Non-pigmented ciliary epithelial cell (primary cell): ENCODE measurements at places on chromosomes 2 and 18.

DNA sequence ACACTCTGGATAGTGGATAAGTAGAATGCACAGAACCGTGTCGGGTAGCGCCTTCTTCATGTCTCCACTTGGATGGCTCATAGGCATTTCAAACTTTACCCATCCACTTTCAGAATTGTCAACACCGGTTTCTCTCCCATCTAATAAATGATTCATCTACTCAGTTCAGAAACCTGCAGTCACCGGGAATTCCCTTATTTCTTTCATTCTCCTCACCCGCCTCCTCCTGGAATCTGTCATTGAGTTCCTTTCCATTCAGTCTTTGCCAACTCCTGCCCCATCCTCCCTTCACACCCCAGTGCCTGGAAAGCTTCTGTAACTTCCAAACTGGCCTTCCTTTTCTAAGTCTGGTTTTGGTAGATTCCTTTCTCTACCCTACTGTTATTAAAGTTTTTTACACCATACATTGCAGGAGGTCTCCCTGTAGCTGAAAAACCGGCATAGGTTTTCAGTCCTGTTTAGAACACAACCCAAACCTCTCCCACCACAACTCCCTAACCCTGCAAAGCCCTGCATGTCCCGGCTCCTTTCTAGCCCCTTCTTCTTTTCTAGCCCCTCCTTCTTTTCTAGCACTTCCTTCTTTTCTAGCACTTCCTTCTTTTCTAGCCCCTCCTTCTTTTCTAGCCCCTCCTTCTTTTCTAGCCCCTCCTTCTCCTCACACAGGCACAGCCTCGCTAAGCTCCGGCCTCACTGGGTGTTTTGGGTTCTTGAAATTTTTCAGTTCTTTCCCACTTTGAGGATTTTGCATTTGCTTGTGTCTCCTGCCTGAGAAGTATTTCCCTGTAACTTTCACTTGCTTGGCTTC is 133.9 kb upstream of the KLHL14 start:
- DNase-seq: no peak

- DNase-seq: no peak
Observed at GRCh38 chr18:37242826-37243560, 322.6 kb downstream of the CELF4 start.

DNA sequence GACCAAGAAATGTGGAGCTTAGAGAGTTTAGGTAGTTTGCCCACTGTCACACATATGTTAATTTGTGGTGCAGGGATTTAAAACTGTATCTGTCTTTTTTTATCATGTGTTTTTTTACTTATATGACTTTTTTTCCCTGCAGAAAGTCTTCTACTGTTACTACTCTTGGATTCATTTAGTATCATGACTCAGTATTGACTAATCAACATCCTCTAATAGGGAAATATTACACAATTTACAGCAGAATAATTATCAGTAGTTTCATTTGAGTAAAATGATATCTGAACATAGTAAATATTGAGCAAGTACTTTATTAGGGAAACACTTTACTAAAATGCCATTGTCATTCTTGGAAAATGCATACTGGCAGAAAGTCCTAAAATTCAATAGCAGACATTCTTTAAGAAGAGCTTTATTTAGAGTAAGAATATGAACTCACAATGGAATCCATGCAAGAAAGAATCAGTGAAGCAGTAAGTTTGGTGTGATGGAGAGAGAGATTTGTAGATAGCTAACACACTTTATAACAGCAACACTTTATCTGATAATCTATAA is 425.9 kb upstream of the SLC8A1 start:
- DNase-seq: no peak

DNA sequence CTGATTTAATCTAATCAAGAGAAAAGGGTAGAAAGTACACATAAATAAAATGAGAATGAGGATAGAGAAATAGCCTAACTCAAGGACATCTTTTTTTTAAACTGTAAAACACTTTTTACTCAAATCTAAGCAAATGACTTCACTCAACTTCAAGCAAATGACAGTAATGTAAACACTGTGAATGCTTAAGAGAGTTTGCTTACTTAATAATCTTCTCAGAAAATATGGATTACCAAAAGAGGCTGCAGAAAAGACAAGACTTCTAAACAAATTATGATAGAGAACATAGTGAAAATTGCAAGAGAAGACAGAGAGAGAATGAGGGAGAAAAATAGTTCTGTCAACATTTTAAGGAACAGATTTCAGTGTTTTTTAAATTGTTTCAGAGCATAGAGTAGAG is 52.5 kb downstream of the FAM124B start:
- DNase-seq: no peak

DNA sequence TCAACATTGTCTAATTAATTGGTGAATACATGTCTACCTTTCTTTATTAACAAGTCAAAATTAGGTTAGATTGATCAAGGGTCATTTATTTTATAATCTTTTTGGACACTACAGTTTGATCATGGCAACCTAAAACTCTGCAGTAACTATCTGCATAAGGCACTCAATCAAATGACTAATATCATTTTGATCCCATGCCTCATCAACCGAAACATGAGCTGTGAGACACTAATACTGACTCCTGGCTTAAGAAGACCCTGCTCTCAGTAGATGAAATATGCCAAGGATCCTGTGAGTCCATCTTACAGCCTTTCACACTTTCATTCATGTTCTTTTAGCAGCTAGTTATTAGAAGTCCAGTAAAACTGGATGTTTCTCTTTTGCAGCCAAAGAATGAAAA is 169.4 kb upstream of the CAVIN2 start:
- DNase-seq: no peak

DNA sequence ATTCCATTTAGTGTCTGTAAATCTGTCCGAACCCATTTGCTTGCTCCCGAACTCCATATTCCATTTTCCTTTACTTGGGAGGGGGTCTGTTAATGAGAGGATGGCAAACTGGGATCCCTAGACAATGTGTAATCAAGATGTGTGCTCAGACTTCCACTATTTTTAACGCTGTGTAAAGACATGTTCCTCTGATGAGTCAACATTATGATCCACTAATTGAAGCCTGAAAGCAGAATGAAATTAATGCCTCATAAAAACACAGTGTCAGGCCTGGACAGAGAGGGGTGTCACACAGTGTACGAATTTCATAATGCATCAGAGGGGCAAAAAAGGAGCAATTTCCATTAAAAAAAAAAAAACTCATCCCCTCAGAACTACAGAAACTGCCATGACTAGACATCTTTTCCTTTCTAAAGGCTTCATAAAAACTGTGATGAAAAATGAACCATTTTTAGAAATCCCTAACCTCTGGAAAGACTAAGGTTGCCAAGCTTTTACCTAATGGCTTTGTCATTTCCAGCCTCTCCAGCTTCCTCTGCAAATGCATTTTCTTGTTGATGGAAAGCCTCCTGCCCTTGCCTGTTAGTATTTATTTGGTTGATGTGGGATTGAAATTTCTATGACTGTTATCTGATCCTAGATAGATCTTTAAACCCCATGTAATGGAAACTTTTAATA is 209.2 kb upstream of the DCC start:
- DNase-seq: no peak

DNA sequence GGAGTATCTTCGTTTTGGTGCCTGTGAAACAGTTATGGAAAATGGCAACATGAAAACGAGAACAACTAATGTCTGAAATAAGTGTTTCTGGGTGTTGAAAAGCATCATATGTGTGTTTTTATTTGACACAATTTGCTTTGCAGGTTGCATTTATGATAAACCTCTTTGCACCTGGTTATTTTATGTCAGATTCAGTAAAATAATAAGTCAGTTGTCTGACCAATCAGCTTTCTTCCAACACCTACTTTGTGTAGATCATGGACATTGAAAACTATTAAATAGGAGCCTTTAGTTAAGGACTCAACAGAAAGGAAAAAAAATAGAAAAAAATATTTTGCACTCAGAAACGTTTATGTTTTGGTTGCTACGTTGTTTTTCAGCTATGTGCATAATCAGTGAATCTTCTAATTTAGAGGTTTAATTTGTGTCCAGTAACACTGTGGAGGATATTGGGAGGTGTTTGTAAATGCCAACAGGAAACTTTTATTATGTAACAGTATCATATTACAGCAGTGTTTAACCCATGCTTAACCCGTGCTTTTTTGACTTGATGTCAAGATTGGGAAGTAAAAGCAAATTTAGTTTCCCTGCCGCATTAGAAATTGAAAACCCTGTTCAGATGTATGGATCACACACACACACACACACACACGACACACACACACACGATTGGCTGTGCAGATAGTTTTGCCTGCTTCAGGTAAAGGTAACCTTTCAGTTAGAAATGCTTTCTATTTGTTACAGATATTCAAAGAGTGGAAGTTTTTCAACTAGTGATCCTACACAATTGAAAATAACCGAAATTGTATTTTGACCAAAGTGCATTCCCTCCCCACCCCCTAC is 2.6 kb downstream of the PKP4 start:
- no peak for DNase-seq

DNA sequence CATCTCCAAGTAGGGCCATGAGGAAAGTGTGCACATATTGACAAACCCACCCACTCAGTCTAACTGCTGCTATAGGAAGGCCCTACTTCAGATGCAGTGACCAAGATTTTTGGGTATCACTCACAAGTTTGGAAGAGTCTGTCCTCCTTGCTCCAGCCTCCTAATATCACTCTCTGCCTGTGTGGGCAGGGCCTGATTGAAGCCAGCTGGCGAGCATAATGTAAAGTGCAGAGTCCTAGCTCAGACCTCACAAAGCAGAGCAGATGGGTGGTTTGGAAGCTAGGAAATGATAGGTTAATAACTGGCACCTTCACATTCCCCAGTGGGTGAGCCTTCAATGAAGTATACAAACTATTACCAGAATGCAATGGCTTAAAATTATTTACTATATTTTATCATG is 11.2 kb upstream of the SULT1C3 start:
- DNase-seq: no peak

GRCh38 chr2:227462972-227463931 is 8.7 kb upstream of the AGFG1 start:
- no peak for DNase-seq

DNA sequence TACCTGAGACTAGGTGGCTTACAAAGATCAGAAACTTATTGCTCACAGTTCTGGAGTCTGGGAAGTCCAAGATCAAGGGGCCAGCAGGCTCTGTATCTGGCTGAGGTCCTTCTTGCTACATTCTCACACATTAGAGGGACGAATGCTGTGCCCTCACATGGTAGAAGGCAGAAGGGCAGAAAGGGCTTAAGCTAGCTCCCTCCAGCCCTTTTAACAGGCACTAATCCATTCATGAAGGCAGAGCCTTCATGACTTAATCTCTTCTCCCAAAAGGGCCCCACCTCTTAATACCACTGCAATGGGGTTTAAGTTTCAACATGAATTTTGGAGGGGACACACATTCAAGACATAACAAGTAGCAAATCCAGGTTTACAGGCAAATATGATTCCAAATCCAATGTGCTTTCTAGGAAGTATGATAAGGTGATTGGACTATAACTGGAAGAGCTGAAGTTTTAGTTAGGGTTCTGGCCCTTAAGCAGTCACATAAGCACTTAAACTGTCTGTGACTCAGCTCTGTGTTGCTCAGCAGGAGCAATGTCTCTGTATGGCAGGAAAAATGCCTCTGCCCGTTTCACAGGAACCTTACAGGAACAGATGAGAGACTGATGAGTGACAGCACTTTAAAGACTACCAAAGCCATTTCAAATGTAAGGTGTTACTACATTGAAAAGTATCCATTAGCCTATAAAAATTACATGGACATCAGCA is 119.6 kb upstream of the PTPRM start:
- DNase-seq: no peak

- DNase-seq: peak; percentile 75
Observed at GRCh38 chr18:61998957-61999356, 106.2 kb upstream of the RNF152 start.

DNA sequence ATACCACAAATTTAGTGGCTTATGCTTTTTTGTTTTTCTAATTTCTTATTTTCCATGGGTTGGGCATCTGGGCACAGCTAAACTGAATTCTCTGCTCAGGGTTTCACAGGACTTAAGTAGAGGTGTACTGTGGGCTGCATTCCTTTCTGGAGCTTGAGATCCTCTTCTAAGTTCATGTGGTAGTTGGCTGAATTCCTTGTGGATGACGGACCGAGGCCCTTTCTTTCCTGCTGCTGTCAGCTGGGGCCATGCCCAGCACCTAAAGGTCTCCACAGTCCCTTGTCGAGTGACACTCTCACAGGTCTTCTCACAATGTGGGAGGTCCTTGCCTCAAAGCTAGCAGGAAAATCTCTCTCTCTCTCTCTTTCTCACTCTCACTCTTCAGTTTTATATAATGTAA is 433.5 kb upstream of the LRATD1 start:
- no peak for DNase-seq

DNA sequence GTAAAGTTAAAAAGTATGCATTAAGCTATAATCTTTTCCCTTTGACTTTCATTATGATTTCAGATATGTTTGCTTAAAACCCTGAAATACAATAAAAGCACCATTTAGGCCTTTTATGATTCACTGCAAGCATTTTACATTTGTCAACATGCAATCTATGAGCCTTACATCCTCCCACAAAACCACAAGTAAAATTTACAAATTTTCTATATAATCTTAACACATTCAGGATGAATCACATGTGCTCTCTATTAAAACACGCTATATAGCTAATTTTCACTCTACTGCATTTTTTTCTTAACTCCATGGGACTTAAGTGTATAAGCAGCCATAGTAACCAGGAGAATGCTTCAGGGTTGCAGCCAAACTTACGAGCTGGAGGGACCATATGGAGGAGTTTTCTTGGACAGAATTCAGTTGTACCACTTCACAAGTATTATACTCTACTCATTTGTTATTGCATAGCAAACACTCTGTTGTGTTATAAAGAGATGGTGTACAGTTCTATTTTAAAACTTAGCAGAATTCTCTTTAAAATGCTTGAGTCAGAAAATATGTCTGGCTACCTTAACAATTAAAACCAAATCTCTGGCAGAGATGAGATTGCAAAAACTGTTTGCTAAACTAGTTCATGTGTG is 293.2 kb downstream of the ALK start:
- no peak for DNase-seq

- DNase-seq: no peak
Observed at GRCh38 chr2:212994976-212995375, 156.4 kb downstream of the IKZF2 start.

DNA sequence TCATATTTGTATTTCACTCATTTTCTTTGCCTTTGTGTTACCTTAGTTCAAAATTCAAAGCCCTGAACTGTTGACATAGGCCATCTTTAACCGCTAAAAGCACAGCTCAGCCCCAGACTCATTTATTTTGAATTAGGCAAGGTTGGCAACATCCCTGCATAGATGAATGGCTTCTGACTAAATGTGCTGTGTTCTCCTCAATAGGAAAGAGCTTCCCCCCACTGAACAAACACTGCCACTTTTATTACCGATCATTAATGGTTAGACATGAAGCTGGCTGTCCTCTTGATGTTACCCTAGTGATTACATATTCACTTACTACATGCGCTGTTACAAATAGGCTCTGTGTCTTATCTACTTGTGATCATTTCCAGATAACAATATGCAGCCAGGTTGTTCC is 170.7 kb downstream of the ADCYAP1 start:
- DNase-seq: no peak
